ENCODE measurements at places on chromosomes 7 and 10. TPM values are rescaled to one million over a fixed set of nuclear protein-coding genes. Genes with fewer than 3 reads are reported as not detected.

- no peak for DNase-seq
Measured at GRCh38 chr7:2360796-2361195, 6.2 kb downstream of the EIF3B start.

Gene FAM221A
- total RNA-seq = 10.6 TPM

GRCh38 chr10:110357252-110357780 is 52.6 kb upstream of the SMNDC1 start:
- no peak for DNase-seq

- DNase-seq = no peak
Measured at GRCh38 chr10:11525503-11525902, 85.9 kb downstream of the USP6NL start.

GRCh38 chr10:49667991-49668390 is 11.5 kb upstream of the C10orf53 start:
- DNase-seq = no peak

- no peak for DNase-seq
Measured at GRCh38 chr10:47361293-47361692, 13.1 kb downstream of the RBP3 start.

DNA sequence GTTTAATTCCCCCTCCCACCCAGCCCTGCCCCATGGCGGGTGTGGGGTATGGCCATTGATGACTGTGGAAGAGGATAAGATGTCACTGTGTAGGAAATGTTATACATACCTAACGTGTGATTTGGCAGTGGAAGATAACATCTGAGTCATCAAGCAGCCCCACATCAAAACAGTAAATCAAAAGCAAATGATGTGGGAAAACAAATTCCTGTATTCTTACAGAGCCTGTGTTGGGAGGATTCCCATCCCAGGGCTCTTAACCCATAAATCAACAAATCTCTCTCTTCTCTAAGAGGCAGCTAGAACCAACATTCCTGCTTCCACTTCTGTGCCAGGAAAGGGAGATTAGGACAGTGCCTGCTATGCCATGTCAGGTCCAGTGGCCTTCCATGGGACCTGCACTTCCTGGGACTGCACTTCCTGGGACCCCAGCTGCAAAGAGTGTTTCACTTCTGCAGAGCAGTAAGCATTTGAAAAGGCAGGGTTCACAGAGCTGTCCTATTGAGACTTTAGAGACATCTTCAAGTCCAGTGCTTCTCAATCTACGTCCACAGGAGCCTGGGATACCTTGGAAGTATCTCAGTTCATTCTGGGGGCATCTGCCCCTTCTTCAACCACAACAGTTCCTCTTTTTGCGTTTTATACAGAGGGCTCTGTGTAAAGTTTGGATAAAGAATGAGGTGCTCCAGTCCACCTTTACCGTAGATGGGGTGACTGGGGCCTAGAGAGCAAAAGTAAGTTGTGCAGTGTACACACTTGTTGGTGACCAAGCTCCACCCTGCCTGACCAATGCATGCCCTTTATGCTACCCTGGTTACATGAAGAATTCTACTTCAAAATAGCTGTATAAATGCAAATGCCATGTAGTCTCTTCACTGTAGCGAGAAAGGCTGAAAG is 45.7 kb downstream of the ATXN7L1 start:
- no peak for DNase-seq

Gene MUC12
- 0.34 TPM for total RNA-seq

- no peak for DNase-seq
Measured at GRCh38 chr10:90372451-90372850, 485.4 kb downstream of the HTR7 start.

Gene PTF1A
- 70.8 TPM for total RNA-seq

GRCh38 chr10:132253092-132253687 is 54.6 kb downstream of the STK32C start:
- no peak for DNase-seq

DNA sequence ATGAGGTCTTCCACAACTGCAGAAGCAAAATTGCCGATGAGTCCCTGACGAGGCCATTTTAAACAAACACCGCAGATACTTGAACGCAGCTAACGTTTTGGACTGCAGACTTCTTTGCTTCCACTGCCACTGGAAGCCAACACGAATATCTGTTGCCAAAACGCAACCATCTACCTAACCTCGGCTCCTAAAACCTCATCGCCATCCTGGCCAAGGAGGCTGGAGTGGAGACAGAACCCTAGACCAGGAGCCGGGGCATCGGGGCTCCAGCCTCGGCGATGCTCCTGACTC is 493 bp downstream of the WDR91 start:
- DNase-seq = no peak

DNA sequence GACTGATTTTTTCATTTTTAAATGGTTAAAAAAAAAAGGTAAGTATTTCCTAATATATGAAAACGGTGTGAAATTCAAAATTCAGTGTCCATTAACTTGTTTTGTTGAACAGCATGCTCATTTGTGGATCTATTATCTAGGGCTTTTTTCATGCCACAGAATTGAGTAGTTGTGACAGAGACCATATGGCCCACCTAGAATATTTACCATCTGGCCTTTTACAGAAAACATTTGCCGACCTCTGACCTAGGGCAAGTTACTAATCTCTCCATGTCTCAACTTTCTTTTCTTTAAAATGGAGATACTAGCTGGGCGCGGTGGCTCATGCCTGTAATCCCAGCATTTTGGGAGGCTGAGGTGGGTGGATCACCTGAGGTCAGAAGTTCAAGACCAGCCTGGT is 41.3 kb downstream of the GRK5 start:
- no peak for DNase-seq

DNA sequence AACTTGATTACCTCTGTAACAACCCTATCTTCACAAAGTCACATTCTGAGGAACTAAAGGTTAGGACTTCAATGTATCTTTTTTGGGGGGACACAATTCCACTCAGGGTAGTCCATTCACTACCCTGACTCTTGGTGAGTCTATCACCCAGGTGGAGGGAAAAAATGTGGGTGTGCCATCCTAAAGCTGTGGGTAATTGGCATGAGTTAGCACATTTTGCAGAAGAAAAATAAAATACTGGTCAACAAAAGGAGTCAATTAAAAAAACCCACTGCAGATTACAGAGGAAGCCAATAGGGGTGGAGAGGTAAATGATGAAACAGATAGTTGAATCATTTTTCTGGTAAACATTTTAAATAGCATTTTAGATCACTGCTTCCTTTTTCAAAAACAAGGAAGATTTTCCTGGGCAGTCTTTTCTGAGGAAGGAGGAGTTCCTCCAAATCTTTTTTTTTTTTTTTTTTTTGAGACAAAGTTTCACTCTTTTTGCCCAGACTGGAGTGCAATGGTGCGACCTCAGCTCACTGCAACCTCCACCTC is 5.1 kb upstream of the BLVRA start:
- DNase-seq = no peak

Gene DDC
- 10.0 TPM for total RNA-seq

DNA sequence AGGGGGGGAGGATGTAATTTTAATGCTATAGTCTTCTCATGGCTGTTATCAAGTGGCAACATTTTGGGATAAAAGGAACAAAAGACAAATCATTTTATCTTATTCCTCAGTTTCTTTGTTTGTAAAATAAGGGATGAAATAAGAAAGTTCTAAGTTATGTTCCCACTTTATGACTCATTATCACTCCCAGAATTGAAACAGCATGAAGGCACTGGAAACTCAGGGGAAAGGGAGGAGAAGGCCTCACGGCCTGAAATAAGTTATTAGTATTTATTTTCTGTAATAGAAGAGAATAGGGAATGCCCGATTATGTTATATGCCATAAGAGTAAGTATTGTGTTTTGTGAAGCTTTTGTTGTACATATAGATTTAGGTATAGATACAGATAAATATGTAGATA is 85.0 kb upstream of the NAMPT start:
- no peak for DNase-seq

GRCh38 chr7:101554584-101555268 is 74.4 kb downstream of the MYL10 start:
- DNase-seq = no peak

DNA sequence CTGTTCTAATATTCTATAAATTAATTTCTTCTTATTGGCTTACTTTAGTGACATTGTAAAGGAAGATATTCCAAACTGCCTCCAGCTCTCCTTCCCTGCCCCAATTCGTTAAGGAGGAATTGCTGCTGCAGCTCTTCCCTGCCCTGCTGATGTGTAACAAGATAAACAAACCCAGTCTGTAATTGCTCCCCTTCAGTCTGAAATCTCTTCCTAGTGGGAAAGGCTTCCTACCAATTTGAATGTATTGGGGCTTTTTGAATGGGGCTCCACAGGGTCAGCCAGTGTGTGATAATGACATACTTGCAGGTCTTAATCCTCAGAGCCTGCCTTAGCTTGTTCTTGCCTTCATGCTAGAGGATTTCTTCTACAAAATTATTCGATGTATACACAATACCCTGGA is 849.9 kb upstream of the GHITM start:
- no peak for DNase-seq

GRCh38 chr10:43226441-43226840 is 40.4 kb downstream of the RASGEF1A start:
- no peak for DNase-seq

Gene EPO
- total RNA-seq = 3.8 TPM

Gene HTR7
- not detected for total RNA-seq

DNA sequence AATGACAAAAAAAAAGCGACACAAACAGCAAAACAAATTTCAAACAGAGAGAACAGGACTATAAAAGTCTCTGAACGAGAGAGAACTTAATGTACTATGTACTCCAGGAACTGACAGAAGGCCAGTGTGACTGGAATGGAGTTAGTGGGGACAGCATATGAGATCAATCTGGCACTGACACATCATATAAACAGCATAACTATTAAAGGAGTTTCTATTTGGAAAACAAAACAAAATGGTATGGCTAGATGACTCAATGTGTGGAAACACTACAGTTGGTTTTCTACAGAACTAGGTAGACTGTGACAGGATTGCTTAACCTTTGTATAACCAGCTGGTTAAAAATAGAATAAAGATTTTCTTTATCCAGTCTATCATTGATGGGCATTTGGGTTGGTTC is 232.9 kb upstream of the KAT6B start:
- no peak for DNase-seq

Gene SPDYE2B
- not detected for total RNA-seq

DNA sequence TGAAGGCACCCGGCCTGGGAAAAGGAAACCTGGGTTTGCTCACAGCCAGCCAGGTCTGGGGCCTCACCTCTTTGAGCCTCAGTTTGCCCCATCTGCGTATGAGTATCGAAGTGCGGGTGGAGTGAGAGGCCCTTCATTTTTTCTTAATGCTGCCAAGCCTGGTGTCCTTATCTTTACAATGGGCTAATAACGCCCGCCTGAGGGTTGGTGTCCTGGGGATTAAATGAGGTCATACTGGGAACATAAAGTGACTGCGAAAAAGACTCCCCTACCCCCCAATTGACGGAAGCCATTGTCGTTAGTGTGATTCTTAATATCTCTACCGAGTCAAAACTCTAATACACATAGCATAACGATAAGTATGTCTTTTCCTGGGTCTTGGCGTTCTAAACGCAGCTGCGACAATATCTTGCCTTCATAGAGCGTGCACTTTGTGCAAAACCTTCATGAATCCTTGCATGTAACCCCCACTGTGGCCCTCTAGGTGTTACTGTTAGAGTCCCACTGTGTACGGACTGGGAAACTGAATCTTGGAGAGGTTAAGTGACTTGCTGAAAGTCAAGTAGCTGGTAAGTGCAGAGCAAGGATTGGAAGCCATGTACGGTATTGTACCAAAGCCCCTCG is 11.4 kb upstream of the GRB10 start:
- DNase-seq = no peak

DNA sequence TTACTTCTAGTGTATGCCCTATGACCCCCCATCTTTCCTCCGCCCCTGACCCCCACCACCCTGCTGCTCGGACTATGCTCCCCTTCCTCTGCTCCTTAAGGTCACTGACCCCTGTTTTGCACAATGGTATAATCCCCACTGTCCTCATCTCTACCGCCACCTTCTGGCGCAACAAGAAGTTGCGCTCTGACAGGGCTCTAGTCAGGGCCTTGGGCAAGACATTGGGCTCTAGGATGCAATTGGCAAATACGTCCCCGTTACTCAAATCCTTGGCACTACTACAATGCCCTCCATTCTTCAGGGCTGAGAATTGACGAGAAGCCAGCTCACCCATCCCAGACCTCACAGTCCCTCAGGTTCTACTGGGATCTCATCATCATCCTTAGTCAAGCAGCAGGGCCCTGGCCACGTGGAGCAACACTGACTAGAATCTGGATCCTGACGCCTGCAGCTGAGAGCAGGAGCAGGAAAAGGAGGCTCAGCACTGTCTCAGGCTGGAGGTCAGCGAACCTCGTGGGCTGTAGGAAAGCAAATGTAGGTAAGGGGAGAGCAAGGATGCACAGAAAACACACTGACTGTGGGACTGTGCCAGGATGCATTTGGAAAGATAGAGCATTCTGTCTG is 10.6 kb downstream of the LRIT2 start:
- DNase-seq = no peak

GRCh38 chr10:80451132-80451531 is 3.0 kb upstream of the TSPAN14 start:
- DNase-seq = no peak

Gene NEBL
- total RNA-seq = 17.1 TPM

GRCh38 chr7:44177570-44178131 is 11.6 kb downstream of the GCK start:
- DNase-seq = no peak

Gene POM121
- total RNA-seq = 19.0 TPM
